Activated gamma-delta T cell treated with anti-CD3 and anti-CD28 coated beads, Interleukin-2, amount 50 U/mL, for 16 hours (primary cell): ENCODE measurements at places on chromosomes 6 and 20.

DNA sequence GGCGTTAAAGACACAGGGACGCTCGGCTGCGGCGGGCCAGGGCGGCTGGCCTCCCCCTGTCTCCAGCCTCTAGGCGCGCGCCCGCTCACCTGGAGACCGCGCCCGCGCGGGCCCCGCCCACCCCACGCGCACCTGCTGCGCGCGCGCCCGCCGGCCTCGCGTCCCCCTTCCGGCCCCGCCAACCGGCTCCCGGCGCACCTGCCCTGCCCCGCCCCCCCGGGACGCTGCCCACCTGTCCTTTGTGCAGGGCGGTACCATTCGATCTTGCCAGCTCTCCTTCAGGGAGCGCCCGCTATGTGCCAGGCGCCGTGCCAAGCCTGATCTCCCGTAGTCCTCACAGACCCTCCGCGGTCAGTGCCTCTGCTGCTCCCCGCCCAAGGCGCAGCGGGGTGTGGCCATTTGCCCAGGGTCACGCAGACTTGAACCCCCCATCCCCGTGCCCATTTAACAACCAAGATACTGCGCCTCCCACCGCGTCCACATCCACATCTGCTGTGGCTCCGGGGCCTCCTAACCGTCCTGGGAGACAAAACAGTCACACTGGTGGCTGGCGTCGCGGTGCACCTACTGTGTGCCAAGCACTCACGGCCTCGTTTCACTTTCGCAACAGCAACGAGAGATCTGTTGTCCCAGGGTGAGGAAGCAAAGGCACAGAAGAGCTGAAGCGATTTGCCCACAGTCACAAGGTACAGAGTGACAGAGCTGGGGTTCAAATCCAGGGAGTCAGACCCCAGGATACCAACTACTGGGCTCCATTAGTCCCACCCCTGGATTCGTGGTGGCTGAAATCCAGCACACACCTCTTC lies 48.1 kb downstream of the NOL4L start:
- DNase-seq, result peak; percentile 35

- DNase-seq, result no peak
Measured at GRCh38 chr6:15586503-15586902, 76.3 kb downstream of the DTNBP1 start.

- DNase-seq, result no peak
Measured at GRCh38 chr6:149043476-149044130, 273.9 kb upstream of the TAB2 start.

GRCh38 chr6:142716097-142716496 lies 228.9 kb downstream of the HIVEP2 start:
- no peak for DNase-seq

DNA sequence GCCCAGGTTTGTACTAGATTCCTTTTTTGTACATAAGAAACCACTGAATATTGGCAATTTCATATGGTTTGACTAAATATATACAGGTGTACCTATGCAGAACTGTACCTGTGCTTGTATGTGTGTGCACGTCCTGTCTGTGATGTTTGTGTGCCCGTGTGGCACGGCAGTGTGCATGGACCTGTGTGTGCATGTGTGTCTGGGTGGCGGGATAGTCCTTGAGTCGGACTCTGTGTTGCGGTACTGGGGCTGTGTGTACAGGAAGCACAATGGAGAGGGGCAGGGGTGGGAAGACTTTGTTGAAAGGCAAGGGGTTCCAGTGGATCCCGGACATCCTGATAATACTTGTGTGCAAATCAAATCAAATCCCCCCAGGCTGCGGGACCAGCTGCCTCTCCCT lies 3.4 kb upstream of the FAM83C start:
- no peak for DNase-seq

GRCh38 chr6:30821862-30822784 lies 62.2 kb upstream of the DDR1 start:
- DNase-seq, result no peak

GRCh38 chr6:152394303-152394702 lies 242.9 kb downstream of the SYNE1 start:
- no peak for DNase-seq

- no peak for DNase-seq
Measured at GRCh38 chr6:121309768-121310469, 24.4 kb downstream of the TBC1D32 start.

DNA sequence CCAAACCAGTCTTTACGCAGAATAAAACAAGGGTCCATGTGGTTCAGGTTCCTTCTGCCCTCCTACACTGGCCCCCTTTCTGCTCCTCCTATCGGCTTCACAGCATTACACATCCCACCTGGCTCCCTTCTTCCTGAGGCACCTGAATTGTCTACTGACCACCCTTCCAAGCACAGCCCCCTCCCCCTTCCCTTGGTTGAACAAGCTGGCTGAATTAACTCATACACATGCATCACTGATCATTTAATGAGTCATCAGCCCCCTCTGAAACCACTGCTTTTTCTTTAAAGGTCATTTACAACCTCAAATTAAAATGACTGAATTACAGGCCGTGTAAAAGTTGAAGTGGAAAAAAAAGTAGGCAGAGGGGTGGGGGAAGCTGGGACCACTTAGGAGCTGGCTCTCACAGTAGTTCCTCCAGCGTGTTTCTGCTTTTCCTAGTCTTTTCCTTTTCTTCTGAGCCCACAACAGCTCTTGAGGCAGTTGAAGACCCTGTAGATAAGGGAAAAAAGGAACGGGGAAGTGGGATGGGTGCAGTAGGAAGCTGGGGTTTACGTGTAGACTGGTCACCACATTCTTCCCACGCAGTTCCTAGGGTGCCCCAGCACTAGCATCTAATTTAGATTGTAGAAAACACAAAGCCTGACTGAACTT lies 67.6 kb downstream of the FYN start:
- peak; percentile 42 for DNase-seq

GRCh38 chr6:111982681-111983080 lies 71.2 kb upstream of the CCN6 start:
- no peak for DNase-seq

DNA sequence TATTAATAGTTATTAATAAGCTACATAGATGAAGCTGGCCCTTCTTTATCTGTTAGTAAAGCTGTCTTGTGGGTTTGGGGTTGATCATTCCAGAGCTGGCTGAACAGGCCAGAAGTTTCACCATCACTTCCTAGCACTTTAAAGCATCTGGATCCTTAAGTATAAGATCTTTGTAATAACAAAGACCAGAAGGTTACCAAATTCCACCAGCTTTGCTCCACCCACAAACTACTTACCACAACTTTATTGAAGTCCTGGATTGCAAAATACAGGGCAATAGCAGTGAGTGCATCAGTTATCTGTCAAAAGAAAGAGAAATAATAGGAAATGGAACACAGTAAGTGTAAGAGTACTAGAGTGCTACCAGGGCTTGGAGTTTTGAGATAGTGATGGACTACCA lies 33.0 kb downstream of the PIGU start:
- DNase-seq, result no peak

DNA sequence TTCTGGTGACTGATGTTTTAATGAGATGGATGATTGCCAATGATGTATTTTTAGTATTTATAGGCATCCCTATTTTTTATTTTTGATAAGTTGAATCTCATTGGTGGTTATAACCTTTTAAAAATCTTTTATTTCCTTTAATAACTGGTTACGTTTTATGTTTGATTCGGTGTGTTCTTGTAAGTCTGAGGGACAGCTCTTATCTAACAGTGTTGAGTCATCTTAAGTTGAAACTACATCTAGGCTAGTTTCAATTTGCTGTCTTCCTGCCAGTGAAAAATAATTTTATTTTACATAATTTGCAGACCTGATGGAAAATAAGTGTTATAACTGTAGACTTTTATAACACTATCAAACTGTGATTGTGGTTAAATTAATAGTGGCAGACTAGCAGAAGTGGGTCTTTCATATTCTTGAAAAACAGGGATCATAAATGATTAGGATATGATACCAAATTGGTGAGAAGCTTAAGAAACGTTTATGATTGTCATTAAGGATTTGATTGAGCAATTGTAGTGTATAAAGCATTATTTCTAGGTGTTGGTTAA lies 4.6 kb downstream of the AFDN start:
- DNase-seq, result no peak

GRCh38 chr6:121627761-121628160 lies 192.3 kb downstream of the GJA1 start:
- no peak for DNase-seq

GRCh38 chr20:35508493-35509218 lies 20.8 kb downstream of the C20orf173 start:
- DNase-seq, result no peak

DNA sequence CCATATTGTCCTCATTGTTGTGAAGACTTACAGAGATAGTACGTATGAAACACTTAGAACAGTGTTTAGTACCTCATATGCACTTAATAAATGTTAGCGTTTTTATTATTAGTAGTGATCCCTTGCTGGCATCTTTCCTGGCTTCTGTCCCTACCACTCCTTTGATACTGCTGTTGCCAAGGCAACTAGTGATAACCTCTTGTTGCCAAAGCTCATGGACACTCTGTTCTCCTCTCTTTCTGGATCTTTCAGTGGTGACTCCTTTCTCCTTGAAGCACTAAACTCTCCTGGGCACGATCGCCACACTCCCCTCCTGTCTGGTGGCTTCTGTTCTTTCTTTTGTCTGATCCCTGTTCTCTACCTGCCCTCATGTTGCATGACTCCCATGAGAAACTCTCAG lies 83.5 kb downstream of the FOXO3 start:
- DNase-seq, result no peak
